ENCODE measurements at places on chromosomes 1 and 21.

DNA sequence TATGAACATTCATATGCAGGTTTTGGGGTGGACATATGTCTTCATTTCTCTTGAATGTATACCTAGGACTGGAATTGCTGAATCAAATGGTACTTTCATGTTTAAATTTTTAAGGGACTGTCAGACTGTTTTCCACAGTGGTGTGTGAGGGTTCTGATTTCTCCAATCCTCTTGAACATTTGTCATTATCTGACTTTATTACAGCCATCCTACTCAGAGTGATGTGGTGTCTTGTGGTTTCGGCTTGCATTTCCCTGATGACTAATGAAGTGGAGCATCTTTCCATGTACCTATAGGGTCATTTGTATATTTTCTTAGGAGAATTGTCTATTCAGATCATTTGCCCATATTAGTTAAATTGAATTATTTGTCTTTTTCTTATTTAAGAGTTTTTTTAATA lies 35.4 kb upstream of the ZNF281 start:
- no peak for DNase-seq

- DNase-seq, result no peak
Measured at GRCh38 chr1:117335376-117336086, 31.7 kb upstream of the MAN1A2 start.

DNA sequence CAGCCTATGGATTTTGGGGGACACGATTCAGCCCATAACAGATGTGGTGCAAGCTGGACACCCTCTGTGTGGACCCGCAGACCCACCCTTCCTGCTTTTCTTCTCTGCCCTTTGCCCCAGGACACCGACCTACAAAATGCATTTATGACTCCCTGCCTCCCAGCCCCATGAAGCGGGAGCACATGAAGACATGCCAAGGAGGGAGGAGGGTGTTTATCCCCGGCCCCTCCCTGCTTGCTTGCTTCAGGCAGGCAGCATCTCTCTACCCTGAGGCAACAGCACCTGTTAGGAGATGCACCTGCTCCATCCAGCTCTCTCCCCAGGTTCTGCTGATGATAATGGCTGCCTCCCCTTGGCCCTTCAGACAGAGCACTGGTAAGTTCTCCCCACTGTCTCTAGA lies 187.5 kb downstream of the PSMG1 start:
- DNase-seq, result no peak

- DNase-seq, result no peak
Measured at GRCh38 chr1:218705391-218705790, 360.3 kb downstream of the TGFB2 start.

- DNase-seq, result no peak
Measured at GRCh38 chr1:210441028-210441427, 112.3 kb downstream of the HHAT start.

- DNase-seq, result no peak
Measured at GRCh38 chr1:225460021-225460736, 32.3 kb upstream of the LBR start.

GRCh38 chr1:151142411-151143056 lies 3.9 kb downstream of the SEMA6C start:
- DNase-seq, result no peak

DNA sequence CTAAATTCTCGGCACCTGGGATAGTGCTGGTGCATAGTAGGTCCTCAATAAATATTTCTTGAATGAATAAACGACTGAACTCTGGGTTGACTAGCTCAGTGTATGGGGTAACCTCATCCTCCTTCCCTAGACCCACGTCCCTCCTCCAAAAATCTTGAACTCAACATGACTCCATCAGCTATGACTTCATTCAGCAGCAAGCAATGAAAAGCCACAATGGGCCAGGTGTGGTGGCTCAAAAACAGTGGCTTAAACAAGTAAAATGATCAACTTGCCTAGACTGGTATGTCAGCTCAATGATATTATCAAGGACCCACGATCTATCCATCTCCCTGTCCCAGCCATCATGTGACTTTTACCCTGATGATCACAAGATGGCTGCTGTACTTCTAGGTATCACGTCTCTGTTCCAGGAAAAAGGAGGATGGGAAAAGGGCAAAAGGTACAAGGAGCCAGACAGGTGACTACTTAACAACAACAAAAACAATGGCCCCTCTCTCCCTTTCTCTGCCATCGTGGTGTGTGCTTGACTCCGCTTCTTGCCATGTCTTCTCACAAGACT lies 13.0 kb upstream of the PAQR7 start:
- no peak for DNase-seq

- no peak for DNase-seq
Measured at GRCh38 chr1:19478322-19478721, 7.0 kb downstream of the CAPZB start.

GRCh38 chr1:10796029-10796944 lies at the start of gene CASZ1:
CASZ1 (minus strand) TSS chr1:10796646; CDS start chr1:10693889, 102,757 bp downstream.
- DNase-seq, result no peak
